ENCODE measurements at places on chromosomes 6 and 20.

GRCh38 chr20:14193443-14193842 is 144.0 kb downstream of the FLRT3 start:
- DNase-seq, result no peak

DNA sequence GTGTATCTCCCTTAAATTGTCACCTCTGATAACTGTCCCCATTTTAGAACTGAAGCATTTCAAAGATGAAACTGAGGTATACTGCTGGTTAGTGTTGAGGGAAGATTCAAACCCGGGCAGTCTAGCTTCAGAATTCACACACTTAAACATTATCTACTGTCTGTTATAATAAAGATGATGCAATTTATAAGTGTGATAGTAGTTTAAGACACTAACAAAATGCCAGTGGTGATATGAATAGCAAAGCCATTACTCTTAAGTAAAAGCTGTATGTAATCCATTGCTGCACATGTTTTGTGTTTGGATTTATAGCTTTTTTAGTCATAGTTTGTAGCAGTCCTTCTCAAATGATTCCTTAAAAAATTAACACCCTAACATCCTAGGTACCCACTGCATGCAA is 19.8 kb downstream of the USP45 start:
- no peak for DNase-seq

GRCh38 chr6:159257846-159258245 is 88.6 kb downstream of the FNDC1 start:
- no peak for DNase-seq

DNA sequence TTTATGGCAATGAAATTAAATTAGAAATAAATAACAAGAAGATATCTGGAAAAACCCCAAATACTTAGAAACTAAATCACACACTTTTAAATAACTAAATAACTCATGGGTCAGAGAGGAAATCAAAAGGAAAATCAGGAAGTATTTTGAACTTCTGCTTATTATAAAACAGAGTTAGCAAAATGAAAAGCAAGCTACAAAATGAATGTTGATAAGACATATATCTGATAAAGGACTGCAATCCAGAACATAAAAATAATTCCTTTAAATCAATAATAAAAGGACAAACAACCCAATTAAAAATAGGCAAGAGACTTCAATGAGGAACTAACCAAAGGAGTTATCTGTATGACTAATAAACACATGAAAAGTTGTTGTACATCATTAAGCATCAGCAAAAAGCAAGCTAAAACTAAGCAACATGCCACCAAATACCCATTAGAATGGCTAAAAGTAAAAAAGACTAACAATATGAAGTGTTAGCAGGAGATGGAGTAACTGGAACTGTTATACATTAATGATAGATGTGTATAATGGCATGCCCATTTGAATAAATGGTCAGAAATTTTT is 38.9 kb upstream of the STMND1 start:
- no peak for DNase-seq

GRCh38 chr6:110517601-110518281 is 41.3 kb upstream of the SLC22A16 start:
- no peak for DNase-seq

GRCh38 chr6:112691289-112691688 is 344.2 kb downstream of the RFPL4B start:
- DNase-seq, result no peak

DNA sequence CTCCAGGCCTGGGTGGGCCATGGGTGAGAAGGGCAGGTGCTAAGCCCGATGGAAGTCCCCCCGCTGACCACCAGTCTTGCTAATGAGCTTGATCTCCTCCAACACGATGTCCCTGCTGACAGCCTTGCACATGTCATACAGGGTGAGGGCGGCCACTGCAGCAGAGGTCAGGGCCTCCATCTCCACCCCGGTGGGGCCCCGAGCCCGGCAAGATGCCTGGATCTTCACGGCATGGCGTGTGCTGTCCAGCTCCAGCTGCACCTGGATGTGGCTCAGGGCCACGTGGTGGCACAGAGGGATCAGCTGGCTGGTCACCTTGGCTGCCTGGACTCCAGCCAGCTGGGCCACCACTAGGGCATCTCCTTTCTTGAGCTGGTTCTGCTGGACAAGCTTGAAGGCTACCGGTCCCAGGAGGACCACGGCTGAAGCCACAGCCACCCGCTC is 27.9 kb downstream of the MOCS1 start:
- DNase-seq, result no peak

DNA sequence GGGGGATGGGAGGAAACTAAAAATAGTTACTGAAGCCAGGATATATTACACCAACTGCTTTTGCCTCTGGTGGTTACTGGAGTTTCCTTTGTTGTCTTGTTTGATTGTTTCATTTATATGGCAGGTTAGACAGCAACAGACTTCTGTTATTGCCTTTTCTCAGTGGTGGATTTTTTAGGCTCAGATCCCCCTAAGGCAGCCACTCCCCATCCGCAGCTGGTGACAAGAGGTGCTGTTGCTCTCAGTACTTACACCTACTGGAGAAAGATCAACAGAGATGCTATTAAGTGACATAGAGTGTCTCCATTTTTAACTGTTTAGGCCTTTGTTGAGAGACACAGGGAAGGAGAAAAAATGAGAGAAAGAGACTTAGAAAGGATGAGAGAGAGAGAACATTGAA is 552.1 kb downstream of the PKHD1 start:
- DNase-seq, result no peak

DNA sequence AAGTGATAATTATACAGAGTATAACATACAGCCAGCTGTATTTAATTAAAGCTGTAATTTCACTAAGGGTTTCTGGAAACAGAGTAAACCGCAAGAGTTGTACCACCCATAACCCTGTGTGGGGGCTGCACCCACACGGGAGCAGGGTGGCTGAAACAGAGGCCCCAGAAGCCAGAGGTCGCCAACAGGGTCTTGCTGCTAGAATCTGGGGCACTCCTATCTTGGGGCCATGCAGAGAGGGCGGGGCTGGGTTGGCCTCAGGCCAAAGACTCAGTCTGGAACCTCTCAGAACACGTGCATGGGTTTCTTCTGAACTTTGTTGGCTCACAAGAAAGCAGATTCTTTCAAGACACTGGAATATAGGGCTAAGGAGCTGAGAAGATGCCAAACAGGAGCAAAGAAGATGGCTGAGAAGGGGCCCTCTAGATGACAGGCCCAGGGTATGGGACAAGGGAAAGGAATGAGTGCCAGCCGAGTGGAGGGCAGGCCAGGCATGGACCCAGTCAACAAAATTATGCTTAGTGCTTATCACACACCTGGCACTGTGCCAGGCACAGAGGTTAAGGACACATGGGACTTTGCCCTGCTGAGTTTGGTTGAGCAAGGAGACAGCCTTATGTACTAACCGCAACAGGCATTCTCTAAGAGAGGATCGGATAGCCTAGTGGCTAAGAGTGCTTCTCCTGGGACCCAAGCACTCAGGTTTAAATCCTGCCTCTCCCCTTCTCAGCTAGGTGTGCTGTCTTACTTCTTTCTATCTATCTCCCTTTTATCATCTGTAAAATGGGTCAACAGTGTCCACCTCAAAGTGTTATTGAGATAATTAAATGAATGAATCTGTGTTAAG is 96.6 kb upstream of the FOXP4 start:
- DNase-seq, result no peak

- no peak for DNase-seq
Observed at GRCh38 chr6:55033016-55033546, 141.2 kb upstream of the HCRTR2 start.

- DNase-seq, result no peak
Observed at GRCh38 chr20:50344232-50345071, 153.8 kb downstream of the CEBPB start.

- peak; percentile 55 for DNase-seq
Observed at GRCh38 chr6:105994591-105995390, 91.3 kb upstream of the PRDM1 start.

DNA sequence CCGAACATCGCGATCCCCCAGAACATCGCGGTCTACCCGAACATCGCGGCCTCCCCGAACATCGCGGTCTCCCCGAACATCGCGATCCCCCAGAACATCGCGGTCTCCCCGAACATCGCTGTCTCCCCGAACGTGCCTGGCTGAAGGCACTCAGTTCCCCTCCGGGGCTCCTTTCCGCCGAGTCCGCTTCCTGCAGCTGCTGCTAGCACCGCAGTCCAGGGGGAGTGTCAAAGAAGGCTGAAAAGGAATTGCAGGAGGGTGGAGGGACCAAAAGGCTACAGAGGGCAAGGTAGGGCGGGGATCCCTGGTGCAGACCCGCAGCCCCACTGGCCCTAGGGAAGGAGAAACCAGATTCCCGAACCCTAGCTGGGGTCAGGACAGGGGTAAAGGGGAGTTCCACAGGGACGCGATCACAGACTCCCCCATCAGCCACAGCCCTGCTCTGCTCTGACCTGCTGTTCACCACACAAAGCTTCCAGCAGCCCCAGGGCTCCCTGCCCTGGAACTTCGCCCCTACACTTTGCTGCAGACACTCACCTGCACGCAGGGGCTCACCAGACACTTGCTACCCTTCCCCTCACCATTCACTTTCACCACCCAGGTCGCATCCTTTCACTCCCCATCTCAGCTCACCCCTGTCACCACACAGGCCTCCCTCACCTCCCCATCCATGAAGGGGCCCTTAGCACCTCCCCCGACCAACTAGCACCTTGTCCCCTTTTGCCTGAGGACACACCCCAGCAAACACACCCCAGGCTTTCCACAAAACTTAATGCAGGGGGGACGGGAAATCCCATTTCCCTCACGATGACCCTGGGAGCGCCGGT is 1.7 kb downstream of the ULBP1 start:
- DNase-seq, result peak; percentile 37

DNA sequence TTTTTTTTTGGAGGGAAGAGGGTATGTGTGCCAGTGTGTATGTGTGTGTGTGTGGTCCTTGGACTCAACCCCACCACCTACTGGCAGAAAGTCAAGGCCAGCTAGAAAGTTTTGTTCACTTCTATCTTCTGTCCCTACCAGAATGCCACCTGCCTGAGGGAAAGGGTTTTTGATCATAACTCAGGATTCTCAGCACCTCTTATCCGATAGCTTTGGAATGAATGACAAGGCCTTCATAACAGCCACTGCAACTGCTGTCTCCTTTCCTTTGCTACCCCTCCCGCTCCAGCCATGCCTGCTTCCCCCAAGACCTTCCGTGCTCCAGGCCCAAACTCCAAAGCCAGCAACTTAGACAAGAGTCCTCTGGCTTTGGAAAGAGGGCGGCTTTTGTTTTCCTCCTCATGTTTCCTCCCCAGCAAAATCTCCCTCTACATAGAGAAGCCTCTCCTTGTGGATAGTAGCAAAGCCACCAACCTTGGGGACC is 18.7 kb downstream of the BTN3A1 start:
- peak; percentile 47 for DNase-seq

GRCh38 chr20:10357974-10358373 is 76.0 kb downstream of the MKKS start:
- no peak for DNase-seq

- no peak for DNase-seq
Observed at GRCh38 chr6:25014791-25015560, 79.2 kb upstream of the RIPOR2 start.

DNA sequence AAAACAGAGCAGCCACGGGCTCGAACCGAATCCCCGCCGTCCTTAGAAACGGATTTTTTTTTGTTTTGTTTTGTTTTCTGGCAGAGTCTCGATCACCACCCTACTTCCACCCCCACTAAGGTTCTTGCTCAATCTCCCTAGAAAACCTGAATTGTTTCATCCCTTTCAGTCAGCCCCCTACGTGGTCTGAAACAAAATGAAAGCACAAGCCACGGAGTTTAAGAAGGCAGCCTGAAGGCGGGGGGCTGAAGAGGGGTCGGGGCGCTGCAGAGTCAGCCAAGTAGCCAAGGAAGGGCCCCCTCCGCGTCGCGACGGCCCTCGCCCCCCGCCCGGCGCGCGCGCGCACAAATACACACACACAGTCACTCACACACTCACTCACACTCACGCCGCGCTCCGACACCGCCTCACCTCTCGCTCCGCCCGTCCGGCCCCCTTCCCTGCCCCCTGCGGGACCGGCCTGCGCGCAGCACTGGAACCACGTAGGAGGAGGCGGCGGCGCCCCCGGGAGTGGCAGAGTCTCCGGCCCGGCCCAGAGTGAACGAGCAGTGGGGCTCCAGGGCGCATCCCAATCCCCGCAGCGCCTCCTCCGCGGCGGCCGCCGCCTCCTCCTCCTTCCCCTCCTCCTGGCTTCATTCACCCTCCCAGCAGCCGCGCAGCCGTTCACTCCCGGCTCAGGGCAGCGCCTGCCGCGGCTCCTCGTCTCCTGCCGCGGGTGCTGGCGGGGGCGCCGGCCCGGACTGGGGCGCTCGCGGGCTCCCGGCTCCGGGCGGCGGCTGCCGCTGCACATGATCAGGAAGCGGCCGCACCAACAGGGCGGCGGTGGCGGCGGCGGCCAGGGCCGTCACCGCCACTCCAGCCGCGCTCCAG is 1.4 kb downstream of the ATXN1 start:
- DNase-seq, result peak; percentile 82

GRCh38 chr20:59955131-59955796 is 3.0 kb upstream of the CDH26 start:
- DNase-seq, result no peak

- DNase-seq, result no peak
Observed at GRCh38 chr6:145704143-145704781, 31.1 kb downstream of the EPM2A start.

- DNase-seq, result no peak
Observed at GRCh38 chr6:26514984-26515383, 14.9 kb downstream of the BTN1A1 start.

GRCh38 chr20:50368813-50369224 is 141.4 kb upstream of the PTPN1 start:
- DNase-seq, result no peak

DNA sequence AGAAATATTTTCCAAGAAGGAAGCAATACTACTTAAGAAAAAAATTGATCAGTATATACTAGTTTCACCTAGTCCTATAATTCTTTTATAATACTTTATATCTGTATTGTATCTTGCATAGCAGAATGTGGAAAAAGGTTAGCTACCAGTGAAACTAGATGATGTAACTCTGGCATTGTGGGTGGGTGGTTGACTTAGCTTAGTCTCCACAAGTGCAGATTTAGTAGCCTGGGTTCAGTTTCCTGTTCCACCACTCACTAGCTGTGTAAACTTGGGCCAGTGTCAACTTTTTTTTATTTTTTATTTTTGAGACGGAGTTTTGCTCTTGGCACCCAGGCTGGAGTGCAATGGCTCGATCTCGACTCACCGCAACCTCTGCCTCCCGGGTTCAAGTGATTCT is 2.0 kb downstream of the MUC21 start:
- no peak for DNase-seq

DNA sequence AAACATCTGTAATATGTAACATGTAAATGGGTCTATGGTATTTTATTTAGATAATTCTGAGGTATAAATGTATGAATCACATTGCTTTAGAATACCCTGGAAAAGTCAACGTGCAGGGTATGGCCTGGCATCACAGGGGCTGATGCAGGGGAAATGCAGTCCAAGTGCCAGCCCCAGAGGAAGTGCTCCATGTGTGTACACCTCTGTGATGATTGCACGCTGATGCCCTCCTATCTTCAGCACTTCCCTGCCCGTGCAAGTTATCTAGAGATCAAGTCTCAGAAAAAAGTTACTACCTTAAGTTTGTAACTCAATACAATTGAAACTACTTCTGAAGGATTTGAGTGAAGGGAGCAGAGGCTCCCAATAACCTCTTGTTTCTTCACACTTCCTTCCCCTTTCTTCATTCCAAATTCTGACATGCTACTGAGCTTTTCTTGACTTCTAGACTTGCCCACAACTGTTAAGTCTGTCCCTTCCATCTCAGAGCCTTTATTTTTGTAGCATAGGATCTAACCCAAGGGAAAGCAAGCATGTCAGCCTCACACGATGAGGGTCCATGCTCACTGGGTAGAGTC is 2.2 kb downstream of the SMLR1 start:
- DNase-seq, result no peak

- DNase-seq, result no peak
Observed at GRCh38 chr20:17633850-17634500, 48.1 kb downstream of the RRBP1 start.
